ENCODE measurements at places on chromosomes 7 and 10.

DNA sequence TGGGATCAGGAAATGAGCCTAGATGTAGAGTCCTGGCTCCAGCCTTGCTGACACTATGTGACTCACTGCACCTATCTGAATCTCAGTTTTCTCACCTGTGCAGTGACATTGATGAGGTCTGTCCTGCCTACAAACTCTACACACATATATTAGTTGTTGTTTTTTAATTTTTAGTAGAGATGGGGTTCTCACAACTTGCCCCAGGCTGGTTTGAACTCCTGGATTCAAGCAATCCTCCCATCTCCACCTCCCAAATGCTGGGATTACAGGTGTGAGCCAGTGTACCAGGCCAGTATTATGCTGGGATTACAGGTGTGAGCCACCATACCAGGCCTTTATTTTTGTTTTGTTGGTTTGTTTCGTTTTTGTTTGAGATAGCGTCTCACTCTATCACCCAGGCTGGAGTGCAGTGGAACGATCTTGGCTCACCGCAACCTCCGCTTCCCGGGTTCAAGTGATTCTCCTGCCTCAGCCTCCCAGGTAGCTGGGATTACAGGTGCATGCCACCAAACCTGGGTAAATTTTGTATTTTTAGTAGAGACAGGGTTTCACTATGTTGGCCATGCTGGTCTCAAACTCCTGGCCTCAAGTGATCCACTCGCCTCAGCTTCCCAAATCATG lies 11.8 kb upstream of the DDIT4 start:
- DNase-seq, result no peak

DNA sequence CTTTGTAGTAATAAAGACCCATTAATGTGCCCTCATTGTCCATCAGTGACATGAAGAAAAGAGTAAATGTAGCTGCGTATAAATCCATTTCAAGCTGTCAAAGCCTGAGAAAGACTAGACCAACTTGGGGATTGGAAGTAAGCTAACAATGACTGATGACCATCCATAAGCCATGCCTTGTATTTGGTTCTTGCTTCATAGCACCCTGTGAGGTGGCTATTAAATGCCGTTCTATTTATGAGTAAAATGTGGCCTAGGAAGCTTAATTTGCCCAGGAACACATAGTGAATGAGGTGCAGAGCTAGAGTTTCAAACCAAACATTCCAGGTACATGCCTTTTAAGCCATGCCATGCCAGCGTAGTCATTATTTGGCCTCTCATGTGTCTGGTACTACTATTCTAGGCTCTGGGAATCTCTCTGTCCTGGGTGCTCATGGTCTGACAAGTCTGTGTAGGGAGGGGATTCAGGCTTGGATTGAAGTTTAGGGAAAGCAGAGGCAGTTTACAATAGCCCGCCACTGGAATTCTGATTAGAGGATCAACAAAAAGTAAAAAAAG lies 92.1 kb downstream of the ZNF277 start:
- DNase-seq, result no peak

- DNase-seq, result no peak
Observed at GRCh38 chr7:72023926-72024325, 388.2 kb downstream of the CALN1 start.

- DNase-seq, result no peak
Observed at GRCh38 chr10:69955211-69955805, 97.3 kb upstream of the MACROH2A2 start.

Data from GM19239 (cell line).